ENCODE measurements at places on chromosomes 1 and 21. TPM values are rescaled to one million over a fixed set of nuclear protein-coding genes. Genes with fewer than 3 reads are reported as not detected.

GRCh38 chr1:93753791-93754763 lies 72.4 kb upstream of the BCAR3 start:
- no peak for DNase-seq

CHML gene
- 7.2 TPM for total RNA-seq

OR2L8 gene
- total RNA-seq = not detected

PGLYRP4 gene
- total RNA-seq = not detected

TMEM125 gene
- not detected for total RNA-seq

Measured in breast epithelium (tissue), 4 donors.